ENCODE measurements at places on chromosomes 11 and 22. TPM values are rescaled to one million over a fixed set of nuclear protein-coding genes. Genes with fewer than 3 reads are reported as not detected.

The C11orf16 gene
- not detected for total RNA-seq

- DNase-seq = no peak
Measured at GRCh38 chr11:109972939-109973338, 120.3 kb upstream of the ZC3H12C start.

DNA sequence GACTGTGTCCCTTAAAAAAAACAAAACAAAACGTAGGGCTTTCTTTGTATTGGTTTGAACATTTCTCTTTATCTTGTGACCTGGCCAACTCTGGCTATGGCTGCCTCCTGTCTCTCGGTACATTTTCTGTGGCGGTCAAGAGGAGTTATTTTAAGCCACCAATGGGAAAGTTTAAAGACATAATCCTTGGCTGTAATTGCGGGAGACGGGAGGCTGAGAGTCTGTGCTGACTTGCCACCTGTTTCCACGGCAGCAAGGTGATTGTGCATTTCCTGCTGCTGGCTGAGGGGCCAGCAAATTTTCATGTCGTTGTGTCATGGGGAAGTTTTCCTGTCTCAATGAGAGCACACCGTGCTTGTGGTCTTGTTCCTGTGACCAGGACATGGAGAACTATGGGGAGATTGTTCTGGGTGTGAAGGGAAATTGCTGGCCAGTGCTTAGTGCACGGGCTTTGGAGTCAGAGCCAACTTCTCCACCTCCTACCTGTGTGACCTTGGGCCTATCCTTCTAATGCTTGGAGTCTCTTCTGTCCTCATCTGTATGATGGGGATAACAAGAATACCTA is 11.0 kb downstream of the PTPRJ start:
- peak; percentile 76 for DNase-seq

- no peak for DNase-seq
Measured at GRCh38 chr11:130054966-130055365, 14.7 kb upstream of the APLP2 start.

DNA sequence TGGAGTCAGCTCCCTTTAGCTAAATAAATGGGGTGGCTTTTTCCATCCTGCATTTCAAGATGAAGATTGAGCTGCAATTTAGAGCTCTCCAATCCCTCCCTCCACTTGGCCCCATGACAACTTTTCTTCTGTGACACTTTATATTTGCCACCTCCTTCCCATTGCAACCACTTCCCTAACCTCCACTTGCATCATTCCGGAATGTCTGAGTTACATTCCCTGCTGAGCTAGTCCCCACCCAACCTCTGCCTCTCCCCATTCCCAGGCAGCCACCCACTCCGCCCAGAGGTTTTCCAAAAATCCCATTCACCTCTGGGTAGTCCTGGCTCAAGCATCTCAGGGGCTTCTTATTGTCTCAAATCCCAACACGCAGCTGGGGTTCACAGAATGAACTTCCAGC is 24.7 kb downstream of the PC start:
- DNase-seq = no peak
